Activated naive CD4-positive, alpha-beta T cell treated with anti-CD3 and anti-CD28 coated beads, Interleukin-2, amount 50 U/mL, for 72 hours (primary cell): ENCODE measurements at places on chromosomes 1 and 21. TPM values are rescaled to one million over a fixed set of nuclear protein-coding genes. Genes with fewer than 3 reads are reported as not detected.
A peak's percentile ranks its signal among the peaks of the same experiment; 100 is the strongest.

CCDC17 gene
- 3.6 TPM for total RNA-seq

CENPL gene
- total RNA-seq: 29.5 TPM

GBP5 gene
- total RNA-seq: 86.8 TPM

PROX1 gene
- 0.08 TPM for total RNA-seq

MMP23B gene
- total RNA-seq: 1.6 TPM

RNF223 gene
- total RNA-seq: not detected

KCNJ10 gene
- not detected for total RNA-seq

HMGCS2 gene
- not detected for total RNA-seq

SPATA21 gene
- total RNA-seq: not detected

CCDC24 gene
- 1.4 TPM for total RNA-seq

UBE2U gene
- total RNA-seq: not detected

PTTG1IP gene
- total RNA-seq: 99.8 TPM

DNA sequence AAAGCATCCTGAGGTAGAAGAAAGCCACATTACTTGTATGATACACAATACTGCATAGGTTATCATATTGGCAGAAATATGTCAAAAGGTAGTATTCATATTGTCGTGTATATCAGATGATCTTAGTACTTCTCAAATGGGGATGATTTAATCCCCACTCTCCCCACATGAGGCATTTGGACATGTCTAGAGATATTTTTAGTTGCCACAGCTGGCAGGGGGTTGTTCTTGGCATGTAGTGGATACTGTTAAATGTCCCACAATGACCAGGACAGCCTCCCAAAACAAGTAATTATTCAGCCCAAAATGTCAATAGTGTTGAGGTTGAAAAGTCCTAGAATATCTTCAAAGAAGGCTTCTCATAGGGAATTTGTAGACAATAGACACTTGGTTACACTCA is 162.8 kb downstream of the NEGR1 start:
- no peak for DNase-seq

DNA sequence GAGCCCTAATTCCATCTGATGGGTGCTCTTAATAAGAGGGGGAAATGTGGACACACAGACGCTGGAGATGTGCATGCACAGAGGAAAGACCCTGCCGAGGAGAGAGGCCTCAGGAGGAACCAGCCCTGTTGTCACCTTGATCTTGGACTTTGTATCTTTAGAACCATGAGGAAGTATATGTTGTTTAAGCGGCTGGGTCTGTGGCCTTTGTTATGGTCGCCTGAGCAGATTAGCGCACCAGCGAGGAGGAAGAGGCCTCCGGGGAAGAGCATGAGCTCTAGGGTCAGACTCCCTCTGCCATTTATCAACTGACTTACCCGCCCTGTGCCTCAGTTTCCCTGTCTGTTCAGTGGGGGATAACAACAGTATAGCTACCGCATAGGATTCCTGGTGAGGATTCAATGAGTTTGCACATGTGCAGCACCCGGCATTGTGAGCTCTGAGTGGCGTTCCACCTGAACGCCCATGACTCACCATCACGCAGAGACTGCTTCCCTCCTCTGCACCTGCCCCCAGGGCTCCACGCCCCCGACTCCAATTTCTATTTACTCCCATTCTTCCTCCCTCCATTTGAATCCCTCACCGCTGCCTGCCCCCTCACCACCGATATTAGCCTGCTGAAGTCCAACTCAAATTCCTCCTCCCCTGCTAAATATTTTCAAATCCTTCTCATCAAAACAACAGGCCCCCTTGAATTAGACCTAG is 67.2 kb downstream of the ATP5PO start:
- no peak for DNase-seq

DNA sequence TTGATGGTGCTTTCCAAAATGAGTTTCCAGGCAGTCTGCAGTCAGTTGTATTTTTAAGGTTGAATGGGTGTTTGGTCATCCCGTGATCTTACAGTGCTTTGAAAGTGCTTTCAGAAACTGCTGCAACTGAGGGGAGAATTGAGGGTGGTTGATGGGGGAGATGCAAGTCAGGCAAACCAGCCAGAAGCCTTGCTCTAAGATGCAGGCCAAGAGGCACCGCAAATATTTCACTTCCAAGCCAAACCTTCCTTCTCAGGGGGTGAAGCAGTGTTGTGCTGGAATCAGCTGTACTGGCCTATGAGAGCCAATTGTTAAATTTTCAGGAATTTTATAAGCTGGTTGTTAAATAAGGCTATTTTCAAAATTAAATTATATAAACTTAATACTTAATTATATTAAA is 151.6 kb downstream of the KCNJ6 start:
- no peak for DNase-seq

DNA sequence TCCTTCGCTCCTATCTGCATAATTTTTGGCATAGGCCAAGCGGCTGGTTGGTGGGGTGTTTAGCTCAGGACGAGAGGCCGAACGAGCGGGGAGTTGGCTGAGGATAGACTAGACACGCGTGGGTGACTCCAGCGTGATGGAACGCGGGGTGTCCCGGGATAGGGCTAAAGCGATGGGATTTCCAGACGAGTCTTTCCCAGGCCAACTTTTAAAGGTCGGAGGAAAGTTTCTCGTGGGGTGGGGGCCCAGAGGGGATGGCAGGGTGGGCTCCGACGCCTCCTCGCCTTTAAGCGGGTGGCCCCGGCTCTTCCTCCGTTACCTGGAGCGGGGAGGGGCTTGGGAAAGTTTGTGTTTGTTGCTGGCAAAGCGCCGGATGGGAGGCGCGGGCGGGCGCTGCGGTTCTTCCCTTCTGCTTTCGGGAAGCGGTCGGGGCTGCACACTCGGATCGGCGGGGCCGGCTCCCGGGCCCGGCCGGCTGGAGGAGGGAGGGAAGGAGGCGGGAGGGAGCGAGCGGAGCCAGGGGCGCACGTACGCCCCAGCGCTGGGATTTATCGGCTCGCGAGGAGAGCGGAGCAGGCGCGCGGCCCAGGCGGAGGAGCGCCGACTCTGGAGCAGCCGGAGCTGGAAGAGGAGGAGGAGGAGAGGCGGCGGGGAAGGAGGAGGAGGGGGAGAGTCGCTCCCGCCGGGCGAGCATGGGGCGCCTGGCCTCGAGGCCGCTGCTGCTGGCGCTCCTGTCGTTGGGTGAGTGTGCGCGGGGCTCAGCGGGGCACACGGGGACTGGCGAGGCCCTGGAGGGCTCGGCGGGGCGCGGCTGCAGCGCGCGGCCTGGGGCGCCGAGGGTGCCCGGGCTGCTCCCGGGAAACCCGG is at the start of gene PTGFRN:
Gene PTGFRN (plus strand): TSS at position 405 of the 867 bp plus-strand sequence. CDS start 288 bp downstream, at position 693.
- DNase-seq: peak; percentile 22

DNA sequence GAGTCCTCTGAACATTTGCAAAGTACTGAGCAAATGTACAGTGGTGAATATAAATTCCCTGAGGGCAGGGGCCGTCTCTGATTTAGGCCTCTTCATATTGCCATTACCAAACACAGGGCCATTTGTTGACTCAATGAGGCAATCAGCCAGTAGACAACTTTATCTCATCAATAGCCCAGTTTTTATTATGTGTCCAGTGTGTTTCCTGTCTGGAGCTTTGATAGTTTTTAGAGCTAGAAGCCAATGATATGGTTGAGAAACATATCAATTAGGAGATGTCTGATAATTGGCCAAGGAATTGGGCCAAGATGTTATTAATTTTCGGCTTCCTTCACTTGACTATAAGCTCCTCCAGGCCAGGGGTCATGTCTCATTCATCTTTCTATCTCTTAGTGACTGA is 163.0 kb downstream of the ROR1 start:
- DNase-seq: no peak

GRCh38 chr1:227518876-227519275 is 44.5 kb upstream of the ZNF678 start:
- DNase-seq: no peak

DNA sequence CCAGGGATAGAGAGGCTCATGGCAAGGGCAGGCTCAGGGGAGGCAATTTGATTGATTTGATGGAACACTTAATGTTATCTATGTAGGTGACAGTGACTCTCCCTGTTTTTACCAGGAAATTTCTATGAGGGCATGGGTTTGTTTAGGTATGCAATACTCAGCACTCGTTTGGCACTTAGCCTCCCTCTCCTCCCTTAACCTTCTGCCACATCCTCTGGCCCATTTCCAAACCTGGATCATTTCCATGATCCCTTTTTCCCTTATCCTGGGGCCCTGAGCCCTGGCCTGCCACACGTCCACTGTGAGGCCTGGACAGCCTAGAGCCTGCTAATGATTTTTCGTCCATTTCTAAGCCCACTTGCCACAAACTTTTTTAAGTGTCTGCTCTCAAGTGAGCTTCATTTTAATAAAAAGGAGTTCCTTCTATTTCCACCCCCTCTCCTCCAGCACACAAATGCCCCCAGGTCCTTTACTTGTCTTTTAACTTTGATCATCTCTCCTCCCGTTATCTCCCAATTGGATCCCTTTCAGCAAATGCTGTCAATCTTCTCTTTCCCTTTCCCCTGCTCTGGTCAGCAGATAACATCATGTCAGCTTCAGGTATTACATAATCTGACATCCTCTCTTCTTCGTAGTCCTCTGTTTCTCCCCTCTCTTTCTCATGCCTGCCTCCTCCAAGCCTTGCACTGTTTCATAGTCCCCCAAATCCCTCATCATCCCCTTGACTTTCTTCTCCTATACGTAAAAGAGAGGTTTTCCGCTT is 37.8 kb upstream of the GADD45A start:
- no peak for DNase-seq

DNA sequence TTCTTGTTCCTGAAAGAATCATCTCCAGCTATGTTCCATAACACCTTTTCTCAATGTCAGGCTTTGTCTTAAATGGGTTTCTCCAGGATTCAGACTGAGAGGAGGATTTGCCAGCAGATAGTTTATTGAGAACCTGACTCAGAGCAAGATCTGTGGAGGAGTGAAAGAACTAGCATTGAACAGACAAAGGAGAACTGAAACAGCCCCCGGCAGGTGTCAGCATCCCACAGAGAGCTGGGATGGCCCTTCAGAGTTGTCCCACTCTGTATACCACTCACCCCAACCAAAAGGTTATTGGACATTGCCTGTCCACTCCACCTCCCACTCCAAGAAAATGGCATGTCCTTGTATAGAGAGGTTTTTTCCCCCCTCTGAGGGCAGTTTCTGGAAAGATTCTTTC is 270.7 kb downstream of the PAPPA2 start:
- no peak for DNase-seq

- no peak for DNase-seq
Observed at GRCh38 chr1:15400627-15401026, 9.1 kb upstream of the EFHD2 start.

GRCh38 chr1:157937744-157938143 is 55.7 kb upstream of the KIRREL1 start:
- DNase-seq: no peak

DNA sequence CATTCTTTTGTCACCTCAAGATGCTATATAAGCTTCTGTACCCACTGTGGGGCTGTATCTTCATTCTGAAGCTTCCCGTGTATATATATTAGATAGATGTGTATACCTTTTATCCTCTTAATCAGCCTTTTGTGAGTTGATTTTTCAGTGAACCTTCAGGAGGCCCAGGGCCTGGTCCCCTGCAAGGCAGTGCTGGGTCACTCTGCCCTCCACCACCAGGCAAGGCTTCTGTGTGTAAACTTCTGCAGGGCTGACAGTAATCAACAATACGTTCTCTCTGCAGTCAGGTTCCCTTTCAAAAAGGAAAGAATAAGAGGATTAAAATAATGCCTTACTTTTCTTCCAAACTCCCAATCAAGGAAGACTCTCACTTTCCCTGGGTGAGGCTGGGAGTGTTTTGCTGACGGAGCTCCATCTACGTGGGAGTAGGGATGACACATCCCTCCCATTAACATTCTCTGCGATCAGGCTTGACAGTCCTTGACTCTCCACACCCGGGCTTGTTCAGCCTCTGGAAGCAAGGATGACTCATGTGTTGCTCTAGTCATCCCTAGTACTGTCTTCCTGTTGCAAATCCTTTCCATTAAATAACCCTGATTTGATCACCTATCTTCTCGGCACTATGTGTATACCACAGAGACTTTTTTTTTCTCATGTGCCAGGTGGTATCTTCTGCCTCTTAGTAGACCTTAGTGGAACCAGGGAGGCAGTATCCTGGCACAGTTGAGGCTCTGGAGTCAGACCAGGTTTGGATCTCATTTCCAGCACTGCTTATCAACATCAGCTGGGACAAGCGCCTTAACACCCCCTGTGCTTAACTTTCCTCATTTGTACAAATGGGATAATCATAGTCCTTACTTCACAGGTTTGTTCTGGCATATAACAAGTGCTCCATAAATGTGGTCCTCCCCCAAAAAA is 70.3 kb upstream of the KCNK1 start:
- no peak for DNase-seq

- DNase-seq: no peak
Observed at GRCh38 chr1:25137106-25137505, 95.2 kb downstream of the SYF2 start.

- no peak for DNase-seq
Observed at GRCh38 chr1:212582291-212582690, 26.3 kb upstream of the ATF3 start.

DNA sequence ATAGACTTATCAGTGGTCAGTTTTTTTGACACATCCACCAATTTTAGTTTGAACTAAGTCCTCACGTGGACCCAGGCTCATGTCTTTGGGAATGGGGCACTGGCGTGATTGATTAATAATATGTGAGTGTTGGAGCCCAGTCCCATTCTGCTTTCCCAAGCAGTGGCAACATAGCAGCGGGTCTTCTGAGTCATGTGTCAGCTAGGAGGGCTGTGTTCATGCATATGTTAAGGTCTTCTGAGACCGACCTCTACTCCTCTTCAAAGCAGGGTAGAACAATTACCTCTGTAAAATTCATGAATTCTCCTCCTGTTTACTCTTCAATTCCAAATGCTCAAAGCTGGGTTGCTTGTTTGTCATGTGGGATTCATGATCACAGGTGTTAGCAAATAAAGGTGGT is 291.3 kb downstream of the CAMTA1 start:
- no peak for DNase-seq

GRCh38 chr1:23035823-23036452 is 16.7 kb downstream of the KDM1A start:
- no peak for DNase-seq

- DNase-seq: no peak
Observed at GRCh38 chr1:33032126-33032869, 4.4 kb downstream of the AK2 start.

DNA sequence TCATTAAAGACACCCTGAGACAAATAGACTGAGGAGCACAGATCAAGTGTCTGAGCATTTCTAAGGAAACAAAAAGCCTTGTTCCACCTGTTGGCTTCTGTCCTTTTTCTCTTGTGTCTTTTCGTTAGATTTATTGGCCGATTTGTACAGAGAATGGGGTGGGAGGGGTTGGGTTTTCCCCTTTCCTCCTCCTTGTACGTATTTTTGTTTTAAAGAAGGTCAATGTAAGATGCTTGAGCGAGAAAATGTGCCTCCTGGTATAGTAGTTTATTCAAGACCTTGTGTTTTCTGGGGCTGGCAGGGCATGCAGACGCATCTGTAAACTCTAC is 1.2 kb downstream of the BCL9 start:
- DNase-seq: no peak

- no peak for DNase-seq
Observed at GRCh38 chr1:167723707-167724323, 2.0 kb downstream of the MPZL1 start.

- DNase-seq: no peak
Observed at GRCh38 chr1:56254130-56254529, 325.2 kb downstream of the PLPP3 start.

- no peak for DNase-seq
Observed at GRCh38 chr1:198267921-198268320, 111.1 kb downstream of the NEK7 start.
